ENCODE measurements at places on chromosomes 2 and 18.
A peak's percentile ranks its signal among the peaks of the same experiment; 100 is the strongest.

DNA sequence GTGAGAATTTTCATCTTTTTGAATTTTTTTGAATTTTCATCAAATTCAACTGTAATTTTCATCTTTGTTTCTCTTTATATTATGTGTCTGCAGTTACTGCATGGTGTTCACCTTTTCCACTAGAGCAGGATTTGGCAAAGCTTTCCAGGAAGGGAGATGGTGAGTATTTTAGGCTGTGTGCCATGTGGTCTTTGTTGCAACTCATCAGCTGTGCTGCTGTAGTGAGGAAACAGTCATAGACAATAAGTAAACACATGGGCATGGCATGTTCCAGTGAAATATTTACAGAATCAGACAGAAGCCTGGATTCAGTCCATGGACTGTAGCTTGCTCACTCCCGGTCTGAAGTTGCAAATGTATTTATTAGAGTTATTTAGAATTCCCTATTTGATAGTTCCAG, 120.4 kb downstream of the DCDC2C start:
- no peak for DNase-seq

- DNase-seq = no peak
These were observed 72.4 kb downstream of the KIAA1328 start for GRCh38 chr18:36901277-36901701.

DNA sequence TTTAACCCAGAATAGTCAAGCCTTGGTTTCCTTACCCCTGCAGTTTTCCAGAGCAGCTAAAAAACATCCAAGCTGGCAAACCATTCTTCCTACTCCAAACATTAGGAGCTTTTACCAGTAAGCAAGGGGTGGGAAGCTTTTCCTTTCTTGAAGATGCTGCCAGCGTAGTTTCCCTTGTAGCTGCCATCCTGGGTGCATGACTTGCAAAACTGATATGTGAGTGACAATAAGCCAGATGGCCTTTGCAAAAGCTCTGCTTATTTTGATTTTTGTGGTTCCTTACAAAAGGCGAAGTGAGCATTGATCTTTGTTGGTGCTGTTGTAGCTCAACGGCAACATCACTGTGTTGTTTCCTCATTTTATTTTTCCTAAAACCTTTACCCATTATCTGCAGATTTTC, 138.8 kb downstream of the WDSUB1 start:
- DNase-seq = no peak

GRCh38 chr2:240225660-240226475, 85.4 kb upstream of the OTOS start:
- DNase-seq = no peak

DNA sequence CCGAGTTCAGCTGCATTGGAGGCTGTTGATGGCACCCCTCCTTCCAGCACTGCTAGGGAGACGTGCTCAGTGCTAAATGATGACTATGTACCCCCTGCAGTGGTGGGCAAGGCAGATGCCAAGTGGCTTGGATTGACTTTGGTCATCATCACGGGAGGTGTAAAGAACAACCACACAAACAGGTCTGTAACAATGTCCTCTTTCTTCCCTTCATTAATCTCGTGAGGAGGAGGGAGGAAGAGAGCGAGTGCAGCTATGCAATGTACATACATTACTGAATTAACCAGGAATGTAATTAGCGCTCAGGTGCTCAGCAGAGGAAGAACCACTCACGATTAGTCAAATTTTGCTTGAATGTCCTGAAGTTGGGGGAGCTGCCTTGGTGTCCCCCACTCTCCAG, 173.9 kb upstream of the SKOR2 start:
- DNase-seq = no peak

DNA sequence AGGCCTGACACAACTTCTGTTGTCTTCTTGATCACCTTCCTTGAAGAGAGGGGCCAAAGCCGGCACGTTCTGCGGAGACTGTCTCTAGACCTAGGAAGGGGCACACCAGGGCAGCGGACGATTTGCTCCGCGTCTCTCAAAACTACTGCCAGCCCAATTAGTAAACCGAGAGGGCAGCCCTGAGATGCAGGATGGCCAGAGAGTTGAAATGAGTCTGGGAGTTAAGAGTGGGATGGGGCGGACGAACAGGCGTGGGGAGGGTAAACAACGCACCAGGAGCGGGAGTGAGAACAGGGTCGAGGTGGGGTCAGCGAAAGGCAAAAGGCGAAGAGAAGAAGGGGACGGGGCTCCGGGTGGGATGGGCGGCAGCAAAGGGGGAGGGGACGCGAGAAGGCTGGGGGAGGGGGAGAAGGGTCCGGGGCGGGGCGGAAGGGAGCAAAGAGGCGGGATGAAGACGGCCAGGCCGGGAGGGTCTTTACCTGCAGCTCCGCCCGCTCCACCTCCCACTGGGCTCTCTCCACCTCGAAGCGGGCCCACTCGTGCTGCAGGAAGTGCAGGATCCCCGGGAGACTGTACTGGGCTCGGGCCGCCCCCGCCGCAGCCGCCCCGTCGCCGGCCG, 476 bp downstream of the STRN start:
- DNase-seq = no peak

GRCh38 chr2:166135849-166136258, 8.0 kb upstream of the SCN1A start:
- DNase-seq = no peak

GRCh38 chr2:88167740-88168139, 2.4 kb upstream of the THNSL2 start:
- DNase-seq = no peak

- DNase-seq = no peak
These were observed 819 bp upstream of the NCOA1 start for GRCh38 chr2:24490181-24490689.

GRCh38 chr2:60479226-60480088, 74.0 kb downstream of the BCL11A start:
- DNase-seq = no peak

- DNase-seq = no peak
These were observed 78.6 kb upstream of the HPCAL1 start for GRCh38 chr2:10223932-10224720.

DNA sequence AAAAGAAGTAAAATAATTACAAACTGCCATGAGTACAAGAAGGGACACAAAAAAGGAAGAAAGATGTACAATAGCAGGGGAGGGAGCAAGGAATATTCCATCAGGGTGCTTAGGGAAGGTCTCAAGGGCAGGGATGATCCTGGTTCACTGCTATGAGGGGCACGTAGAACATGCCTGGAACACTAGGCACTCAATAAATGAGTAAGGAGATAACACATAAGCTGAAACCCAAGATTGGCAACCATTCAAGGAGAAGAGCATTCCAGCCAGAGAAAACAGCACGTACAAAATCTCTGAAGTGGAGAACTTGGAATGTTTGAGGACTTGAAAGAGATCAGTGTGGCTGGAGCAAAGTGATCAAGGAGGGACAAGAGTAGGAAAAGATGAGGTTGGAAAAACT, 103.2 kb downstream of the FAM161A start:
- DNase-seq = no peak

- DNase-seq = no peak
These were observed 81.5 kb downstream of the EPHA4 start for GRCh38 chr2:221490506-221491060.

DNA sequence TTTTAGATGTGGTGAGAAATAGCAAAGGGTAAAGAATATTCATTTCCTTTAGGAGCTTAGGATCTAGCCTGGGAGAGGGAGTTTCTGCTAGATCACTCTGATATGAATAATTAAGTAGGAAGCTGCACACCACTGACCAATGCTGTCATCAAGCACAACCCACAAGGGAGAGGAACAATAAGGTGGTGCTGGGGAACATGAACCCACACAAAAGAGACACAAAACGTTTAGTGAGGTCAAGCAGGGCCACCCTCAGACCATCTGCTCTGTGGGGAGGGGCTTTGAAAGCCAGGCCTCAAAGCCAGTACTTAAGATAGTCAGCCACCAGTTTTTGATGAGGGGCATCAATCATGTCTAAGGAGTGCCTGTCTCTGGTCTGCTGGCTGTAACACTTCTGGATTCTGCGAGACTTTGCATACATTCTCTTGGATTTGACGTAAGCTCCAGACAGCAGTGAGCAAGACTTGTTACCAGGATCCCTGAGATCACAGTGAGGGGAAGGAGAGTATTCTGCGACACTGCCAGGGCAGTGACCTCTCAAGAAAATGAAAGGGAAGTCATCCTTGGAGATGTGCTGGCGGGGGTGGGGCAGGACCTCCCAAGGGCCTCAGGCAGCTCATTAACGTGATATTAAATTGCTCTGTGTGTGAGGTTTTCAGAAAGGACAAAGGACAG, 127.0 kb downstream of the CCBE1 start:
- no peak for DNase-seq

DNA sequence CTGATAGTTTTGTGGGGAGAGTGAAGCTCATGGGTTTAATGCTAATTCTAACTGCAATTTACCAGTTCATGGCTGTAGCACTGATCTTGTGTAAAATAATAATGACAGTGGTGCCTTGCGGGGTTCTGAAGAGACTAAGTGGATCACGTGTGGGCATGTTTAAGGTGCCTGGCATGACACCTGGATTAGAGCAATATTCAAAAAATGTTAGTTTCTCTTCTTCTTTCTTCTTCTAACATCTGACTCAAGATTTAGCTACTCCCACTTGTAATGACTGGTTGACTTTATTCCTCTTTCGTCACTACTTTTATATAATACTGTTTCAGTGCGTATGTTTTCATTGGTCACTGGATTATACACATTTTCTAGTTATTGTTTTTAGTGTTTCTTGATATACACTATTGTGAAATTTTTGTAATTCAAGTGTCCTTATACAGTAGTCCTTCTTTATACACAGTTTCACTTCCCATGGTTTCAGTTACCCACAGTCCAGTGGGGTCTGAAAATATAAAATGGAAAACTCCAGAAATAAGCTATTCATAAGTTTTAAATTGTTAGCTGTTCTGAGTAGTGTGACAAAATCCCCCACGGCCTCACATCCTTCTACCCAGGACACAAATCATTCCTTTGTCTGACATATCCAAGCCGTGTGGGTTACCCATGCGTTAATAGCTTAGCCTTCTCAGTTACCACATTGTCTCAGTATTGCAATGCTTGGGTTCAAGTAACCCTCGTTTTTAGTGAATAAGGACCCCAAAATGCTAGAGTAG, 662.2 kb upstream of the CNTNAP5 start:
- no peak for DNase-seq

GRCh38 chr2:42925742-42926433, 133.5 kb upstream of the HAAO start:
- DNase-seq = no peak

DNA sequence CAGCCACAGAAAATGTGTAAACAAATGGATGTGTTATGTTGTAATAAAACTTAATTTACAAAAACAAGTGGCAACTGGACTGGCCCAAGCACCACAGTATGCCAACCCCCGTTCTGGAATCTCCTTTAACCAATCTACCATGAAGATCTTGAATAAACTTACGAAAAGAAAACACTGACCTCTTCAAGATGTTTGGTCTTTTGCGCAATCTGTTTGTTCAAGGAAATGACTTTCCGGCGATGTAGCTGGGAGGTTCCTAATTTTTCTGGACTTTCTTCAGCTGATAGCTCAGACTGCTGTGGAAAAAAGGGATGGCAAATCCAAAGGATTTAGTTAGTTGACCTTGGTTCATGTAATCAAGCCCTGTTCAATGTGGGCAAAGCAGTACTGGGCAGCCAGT, 55.7 kb downstream of the CCDC93 start:
- DNase-seq = peak; percentile 33

- DNase-seq = no peak
These were observed 1089.3 kb upstream of the CELF4 start for GRCh38 chr18:38654946-38655345.

GRCh38 chr2:199404841-199405240, 52.9 kb downstream of the SATB2 start:
- peak; percentile 27 for DNase-seq

DNA sequence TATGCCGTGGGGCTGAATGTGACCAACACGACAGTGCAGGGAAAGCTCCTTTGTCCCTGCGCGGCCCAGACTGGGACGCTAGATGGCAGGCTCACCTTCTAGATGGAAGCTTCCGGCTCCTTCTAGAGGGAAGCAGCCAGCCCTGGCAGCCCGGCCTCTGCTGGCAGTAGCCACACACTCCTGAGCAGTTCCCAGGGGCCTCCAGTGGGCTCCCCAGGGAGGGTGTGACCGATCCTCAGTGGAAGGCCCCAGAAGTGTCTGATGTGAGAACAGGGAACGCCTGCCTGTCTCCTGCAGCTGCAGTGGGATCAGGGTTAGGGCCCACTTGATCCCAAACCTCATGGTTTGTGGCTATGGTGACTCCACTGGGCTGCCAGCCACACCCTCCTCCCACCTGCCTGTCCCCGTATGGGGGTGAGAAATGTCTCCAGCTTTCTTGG, 48.5 kb upstream of the LRPPRC start:
- peak; percentile 52 for DNase-seq

DNA sequence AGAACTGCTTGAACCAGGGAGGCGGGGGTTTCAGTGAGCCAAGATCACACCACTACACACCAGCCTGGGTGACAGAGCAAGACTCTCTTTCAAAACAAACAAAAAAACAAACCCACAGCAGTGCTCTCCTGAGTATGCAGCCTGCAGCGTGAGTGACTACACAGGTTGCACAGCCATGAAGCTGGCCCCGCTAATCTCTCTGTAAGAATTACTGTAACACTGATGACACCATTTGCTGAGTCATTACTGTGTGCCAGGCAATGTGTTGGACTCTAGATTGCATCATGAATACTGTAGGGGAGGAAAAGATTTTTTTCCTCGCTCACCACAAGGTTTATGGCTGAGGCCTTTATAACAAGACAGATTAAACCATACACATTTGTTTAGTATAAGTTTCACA, 118.6 kb upstream of the ATP8B1 start:
- no peak for DNase-seq

- no peak for DNase-seq
These were observed 73.1 kb downstream of the RAB3GAP1 start for GRCh38 chr2:135124924-135125886.

DNA sequence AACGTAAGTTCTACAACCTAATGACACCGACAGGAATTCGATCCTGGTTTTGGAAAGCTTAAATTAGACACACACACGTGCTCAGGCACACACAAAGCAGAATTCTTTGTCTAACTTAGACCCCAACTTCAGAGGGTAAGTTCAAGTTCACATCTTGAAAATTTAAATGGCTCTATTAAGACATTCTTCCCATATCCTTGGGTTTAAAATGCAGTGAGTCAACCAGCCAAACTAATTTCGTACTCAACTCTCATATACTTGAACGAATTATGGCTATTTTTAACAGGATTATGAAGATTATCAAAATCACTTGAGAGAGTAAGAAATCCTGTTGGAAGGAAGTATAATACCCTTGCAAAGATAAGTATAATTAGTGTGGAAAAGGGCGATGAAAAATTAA, 53.2 kb upstream of the ARL4C start:
- no peak for DNase-seq
